Endodermal cell (in vitro differentiated cells): ENCODE measurements at places on chromosomes 4 and X. TPM values are rescaled to one million over a fixed set of nuclear protein-coding genes. Genes with fewer than 3 reads are reported as not detected.

Gene SSX3
- not detected in 2 replicates for total RNA-seq

Gene FRG2
- not detected in 3 replicates for total RNA-seq

Gene PNMA3
- total RNA-seq, result 4.1 to 7.4 TPM (median 6.2 TPM) in 3 replicates

Gene SOD3
- 5.4 to 10.5 TPM (median 8.7 TPM) in 3 replicates for total RNA-seq

Gene VEGFC
- total RNA-seq, result 0.60 to 0.97 TPM (median 0.96 TPM) in 3 replicates

Gene SPATA4
- not detected in 2 replicates for total RNA-seq

Gene TRIM60
- not detected in 3 replicates for total RNA-seq

Gene MID1IP1
- 125 and 131 TPM in 2 replicates for total RNA-seq

Gene HGFAC
- total RNA-seq, result 0.38 to 0.63 TPM (median 0.46 TPM) in 3 replicates

Gene DGAT2L6
- not detected in 2 replicates for total RNA-seq

Gene GC
- 0.69 to 0.76 TPM in 2 of 3 replicates, not detected in the other for total RNA-seq

Gene TMPRSS11D
- not detected in 2 replicates for total RNA-seq
